ENCODE measurements at places on chromosomes 5 and 9.

DNA sequence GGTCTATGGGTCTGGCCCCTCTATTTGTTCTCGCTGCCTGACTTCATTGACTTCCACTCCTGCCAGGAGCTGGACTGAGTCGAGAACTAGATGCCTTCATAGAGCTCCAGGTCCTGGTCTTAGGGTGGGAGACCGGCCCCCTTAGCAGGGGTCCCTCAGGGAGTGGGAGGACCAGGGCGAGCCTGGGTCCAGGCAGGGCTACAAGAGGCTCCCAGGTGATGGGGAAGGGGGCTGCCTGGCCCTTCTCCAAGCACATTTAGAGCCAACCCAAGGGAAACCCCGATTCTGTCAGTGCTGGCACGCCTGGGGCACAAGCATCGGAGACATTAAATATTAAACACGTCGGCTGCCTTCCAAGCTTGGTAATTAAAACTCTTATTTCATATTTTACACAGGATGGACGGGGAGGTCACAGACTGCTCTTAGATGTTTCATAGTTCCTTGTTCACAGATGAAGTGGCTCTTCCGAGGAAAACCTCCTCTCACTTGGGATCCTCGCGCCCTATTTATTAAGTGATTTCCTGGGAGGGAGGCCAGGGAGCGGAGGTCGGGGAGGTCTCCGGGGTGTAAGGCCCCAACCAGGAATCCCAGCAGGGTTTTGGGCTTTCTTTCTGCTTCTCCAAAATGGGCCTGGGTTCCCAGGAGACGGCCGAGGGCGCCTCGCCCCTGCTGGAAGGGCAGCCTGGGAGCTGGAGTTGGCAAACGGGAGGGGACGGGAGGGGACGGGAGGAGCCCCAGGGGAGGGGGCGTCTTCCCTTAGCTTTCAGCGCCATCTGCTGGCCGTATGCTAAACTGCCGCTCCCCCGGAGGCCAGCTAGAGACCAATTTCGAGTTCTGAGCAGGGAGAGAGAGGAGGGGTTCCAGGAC, 23.4 kb upstream of the ZBTB43 start:
- peak; percentile 90 for DNase-seq

- no peak for DNase-seq
Observed at GRCh38 chr5:43482490-43483297, 971 bp downstream of the TMEM267 start.

DNA sequence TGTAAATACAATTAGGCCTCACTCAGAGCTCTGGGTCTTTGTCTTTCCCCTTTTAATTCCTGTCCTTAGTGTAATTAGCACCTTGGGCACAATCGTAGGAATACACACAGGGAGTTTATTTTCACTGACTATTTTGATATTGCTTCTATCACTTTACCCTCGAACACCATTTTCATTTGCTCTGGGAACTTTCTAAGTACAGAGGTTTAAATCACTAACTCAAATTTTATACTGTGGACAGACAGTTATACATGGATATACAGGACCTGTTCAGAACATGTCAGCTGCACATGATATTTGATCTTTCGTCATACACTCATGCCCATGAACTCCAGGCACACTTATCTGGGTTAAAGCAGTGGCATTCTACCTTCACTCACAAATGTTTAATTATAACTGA, 217.8 kb upstream of the TMEM161B start:
- DNase-seq: no peak

GRCh38 chr9:84773022-84773421, 103.5 kb downstream of the NTRK2 start:
- DNase-seq: no peak

DNA sequence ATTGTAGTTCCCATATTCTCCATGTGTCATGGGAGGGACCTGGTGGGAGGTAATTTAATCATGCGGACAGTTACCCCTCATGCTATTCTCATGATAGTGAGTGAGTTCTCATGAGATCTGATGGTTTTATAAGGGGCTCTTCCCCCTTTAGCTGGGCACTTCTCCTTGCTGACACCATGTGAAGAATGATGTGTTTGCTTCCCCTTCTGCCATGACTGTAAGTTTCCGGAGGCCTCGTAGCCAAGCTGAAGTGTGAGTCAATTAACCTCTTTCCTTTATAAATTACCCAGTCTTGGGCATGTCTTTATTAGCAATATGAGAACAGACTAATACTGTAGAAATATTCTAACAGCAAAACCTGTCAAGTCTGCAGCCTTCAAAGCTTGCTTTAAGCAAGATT, 293.2 kb downstream of the CTNND2 start:
- DNase-seq: no peak

DNA sequence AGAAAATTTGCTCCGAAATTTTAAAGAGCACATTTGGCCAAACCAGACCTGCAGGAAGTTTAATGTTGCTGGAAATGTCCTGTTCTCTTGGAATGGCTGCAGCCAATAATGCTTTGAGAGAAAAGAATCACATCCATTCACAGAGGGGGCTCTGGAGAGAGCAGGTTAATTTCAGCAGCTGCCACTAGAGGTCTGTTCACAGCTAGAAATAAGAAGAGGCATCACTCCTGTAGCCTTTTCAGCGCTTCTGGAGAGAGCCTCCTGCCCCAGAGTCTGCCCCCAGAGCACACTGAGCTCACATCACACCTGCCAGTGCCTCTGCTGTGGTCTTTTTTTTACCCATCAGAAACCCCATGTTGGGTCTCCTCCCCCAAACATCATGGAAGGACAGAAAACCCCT, 124.8 kb upstream of the RAD23B start:
- DNase-seq: peak; percentile 70

- no peak for DNase-seq
Observed at GRCh38 chr9:107260437-107261081, 22.5 kb upstream of the RAD23B start.

- peak; percentile 6 for DNase-seq
Observed at GRCh38 chr9:131666774-131667173, 73.1 kb downstream of the RAPGEF1 start.

DNA sequence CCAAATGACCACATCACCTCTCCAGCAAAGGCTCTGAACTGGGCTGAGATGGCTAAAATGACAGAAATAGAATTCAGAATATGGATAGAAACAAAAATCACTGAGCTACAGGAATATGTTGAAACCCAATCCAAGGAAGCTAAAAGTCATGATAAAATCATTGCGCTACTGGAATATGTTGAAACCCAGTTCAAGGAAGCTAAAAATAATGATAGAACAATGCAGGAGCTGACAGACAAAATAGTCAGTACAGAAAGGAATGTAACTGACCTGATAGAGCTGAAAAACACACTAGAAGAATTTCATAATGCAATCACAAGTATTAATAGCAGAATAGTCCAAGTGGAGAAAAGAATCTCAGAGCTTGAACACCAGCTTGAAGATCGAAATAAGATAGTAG, 394.9 kb upstream of the GRAMD2B start:
- DNase-seq: no peak
